DMS153 (cell line): ENCODE measurements at places on chromosomes 16 and 17.

DNA sequence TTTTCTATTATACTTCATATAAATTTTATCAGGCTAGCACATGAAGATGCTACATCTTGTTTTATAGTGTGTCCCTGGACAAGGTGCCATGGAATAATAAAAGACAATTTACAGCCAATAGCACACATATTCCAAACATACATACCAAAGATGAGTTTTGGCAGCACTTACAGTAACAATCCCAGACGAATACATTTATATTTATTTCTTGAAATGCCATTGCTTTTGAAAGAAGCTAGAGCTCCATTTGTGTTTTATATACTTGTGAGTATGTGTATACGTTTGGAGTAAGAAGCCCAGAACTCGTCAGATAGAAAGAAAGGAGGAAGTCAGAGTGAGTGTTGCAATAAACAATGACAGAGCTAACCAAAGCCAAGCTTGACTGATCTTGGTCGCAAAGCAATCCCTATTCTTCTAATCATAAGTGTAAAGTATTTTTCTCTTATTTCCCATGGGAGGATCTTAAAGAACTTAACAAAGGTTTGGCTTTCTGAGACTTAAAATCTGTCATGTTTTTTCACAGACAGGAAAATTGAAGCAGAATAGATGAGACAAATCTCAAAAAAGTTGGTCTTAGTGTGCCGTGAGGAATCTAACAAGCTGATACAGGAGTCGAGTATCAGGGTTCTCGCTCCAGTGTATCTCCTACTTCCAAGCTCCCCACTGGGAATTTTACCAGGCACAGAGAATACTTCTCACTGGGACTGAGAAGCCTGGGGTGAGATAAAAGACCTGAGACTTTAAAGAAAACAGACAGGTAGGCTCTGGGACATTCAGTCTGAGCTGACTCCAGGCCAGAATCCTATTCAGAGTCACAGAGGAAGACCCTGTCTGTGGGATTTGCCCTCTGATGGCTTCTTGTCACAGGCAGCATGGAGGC lies 175.4 kb downstream of the AATF start:
- DNase-seq, result no peak

DNA sequence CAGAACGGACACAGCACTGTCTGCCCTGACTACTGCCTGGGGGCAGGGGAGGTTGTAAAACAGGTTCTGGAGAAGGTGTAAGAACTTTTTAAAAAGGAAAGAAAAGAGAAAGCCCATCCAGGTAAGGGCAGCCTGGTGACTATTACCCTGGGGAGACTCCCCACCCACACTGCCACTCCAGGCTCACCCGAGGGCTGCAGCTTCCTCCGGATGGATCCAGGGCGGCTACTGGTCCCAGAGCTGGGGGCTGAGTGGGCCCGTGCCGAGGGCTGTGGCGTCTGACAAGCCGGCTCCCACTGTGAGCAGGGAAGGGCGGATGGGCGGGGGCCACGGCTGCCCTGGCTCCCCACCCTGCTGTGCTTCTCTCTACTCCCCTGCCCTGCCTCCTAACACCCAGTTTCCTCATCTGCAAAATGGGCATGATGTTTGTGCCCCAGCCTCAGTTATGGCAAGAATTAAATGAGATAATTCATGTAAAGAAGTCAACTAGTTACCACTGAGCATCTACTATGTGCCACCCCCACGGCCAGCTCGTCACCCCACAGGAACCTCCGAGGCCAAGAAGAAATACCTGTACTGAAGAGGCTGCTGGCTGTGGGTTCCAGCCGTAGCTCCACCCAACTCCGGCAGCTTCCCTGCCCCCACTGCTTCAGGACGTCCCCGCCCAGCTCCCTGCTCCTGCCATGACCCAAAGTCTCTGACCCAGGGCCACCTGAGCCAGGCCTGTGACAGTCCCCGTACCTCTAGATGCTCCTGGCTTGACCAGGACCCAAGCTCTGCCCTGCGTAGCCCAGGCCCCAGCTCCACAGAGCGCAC lies 24.2 kb downstream of the KATNB1 start:
- DNase-seq, result no peak

DNA sequence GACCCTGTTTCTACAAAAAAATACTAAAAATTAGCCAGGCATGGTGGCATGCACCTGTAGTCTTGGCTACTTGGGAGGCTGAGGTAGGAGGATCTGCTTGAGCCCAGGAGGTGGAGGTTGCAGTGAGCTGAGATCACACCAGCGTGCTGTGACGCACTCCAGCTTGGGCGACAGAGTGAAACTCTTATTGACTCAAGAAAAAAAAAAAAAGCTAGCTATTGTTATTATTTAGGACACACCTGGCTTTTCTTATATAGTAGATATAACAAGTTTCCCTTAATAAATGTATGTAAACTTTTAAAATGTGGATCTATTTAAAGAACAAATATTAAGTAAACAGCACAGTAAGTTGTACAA lies 1.8 kb downstream of the RABEP2 start:
- DNase-seq, result no peak

- no peak for DNase-seq
Measured at GRCh38 chr17:72576289-72576759, 455.5 kb downstream of the SOX9 start.

DNA sequence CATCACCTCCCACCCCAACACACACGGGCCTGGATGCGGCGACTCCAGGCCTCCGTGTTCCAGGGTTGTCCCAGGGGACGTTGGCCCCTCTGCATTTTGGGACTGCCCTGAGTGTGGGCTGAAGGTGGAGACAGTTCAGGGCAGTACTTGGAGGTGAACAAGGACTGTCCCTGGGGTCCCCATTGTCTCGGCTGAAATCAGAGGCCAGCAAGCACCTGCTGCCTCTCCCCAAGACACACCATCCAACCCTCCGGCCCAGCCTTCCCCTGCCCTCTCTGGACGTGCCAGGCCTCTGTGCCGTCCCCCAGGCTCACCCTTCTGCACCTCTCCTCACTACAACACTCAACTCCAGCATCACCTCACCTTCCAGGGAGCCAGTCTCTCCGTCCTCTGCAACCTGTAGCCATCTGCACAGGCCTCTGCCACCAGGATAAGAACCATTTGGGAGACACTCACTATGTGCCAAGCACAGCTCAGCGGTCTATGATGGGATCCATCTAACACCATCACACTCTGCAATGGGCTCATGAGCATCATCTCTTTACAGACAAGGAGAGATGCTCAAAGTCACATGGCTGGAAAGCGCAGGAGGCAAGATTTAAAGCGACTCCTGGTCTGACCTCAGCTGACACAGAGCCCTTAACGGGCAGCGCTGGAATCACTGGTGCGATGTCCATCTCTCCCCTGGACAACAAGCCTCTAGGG lies 104.5 kb upstream of the SEC14L1 start:
- no peak for DNase-seq

GRCh38 chr16:10992797-10993196 lies 48.4 kb downstream of the CLEC16A start:
- no peak for DNase-seq
